ENCODE measurements at places on chromosomes 5 and 9.

- no peak for DNase-seq
Observed at GRCh38 chr9:88663771-88664419, 128.9 kb downstream of the NXNL2 start.

GRCh38 chr5:127854520-127854919 lies 151.3 kb downstream of the CCDC192 start:
- DNase-seq, result no peak

- DNase-seq, result no peak
Observed at GRCh38 chr5:115465431-115465830, 79.1 kb downstream of the FEM1C start.

GRCh38 chr9:93003552-93004407 lies 54.7 kb upstream of the SUSD3 start:
- DNase-seq, result no peak

DNA sequence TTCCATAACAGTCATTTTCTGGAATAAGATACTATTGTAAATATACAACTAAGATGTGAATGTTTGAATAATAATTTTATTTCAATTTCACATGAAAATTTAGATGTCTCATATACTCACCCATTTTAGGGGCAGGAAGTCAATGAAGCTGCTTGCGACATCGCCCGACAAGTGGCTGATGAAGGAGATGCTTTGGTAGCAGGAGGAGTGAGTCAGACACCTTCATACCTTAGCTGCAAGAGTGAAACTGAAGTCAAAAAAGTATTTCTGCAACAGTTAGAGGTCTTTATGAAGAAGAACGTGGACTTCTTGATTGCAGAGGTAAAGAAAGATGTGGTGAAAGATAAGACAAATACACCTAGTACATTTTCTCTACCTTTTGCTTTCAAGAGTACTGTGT lies 8.6 kb downstream of the BHMT start:
- DNase-seq, result no peak

- DNase-seq, result no peak
Observed at GRCh38 chr9:123419091-123419490, 63.1 kb downstream of the CRB2 start.

- DNase-seq, result no peak
Observed at GRCh38 chr5:1376981-1377380, 32.1 kb upstream of the CLPTM1L start.

- no peak for DNase-seq
Observed at GRCh38 chr5:125181159-125181558, 434.7 kb upstream of the ZNF608 start.

- no peak for DNase-seq
Observed at GRCh38 chr5:143739746-143740145, 72.2 kb upstream of the HMHB1 start.

DNA sequence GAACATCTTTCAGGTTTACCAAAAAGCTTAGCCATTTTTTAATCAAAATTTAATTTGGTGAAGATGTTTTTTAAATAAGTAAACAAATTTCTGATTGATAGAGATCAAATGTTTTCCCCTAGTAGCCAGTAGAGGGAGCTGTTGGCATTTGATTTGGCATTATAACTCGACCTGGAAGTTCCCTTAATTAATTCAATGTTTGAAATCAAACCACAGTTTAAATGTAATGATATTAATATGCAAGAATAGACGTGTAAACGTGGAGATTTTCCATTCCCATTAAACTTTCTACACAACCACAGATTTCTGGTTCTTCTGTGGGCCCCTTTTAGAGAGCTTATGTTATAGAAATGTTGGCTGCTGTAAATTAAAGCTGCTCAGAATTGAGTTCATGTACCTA lies 148.1 kb upstream of the MPDZ start:
- DNase-seq, result no peak

DNA sequence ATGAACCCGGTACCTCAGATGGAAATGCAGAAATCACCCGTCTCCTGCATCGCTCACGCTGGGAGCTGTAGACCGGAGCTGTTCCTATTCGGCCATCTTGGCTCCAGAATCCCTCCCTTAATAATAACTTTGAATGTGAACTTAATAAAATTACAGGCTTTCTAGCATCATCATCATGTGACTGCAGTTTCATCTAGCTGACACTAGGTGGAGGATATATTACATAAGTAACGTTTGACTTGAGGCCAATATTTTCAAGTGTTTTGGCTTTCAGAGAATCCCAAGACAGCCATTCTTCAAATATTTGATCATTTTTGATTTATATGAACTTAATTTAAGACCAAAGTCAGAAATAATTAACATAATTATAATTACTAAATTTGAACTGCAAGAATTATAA lies 474.9 kb upstream of the CDH10 start:
- no peak for DNase-seq

DNA sequence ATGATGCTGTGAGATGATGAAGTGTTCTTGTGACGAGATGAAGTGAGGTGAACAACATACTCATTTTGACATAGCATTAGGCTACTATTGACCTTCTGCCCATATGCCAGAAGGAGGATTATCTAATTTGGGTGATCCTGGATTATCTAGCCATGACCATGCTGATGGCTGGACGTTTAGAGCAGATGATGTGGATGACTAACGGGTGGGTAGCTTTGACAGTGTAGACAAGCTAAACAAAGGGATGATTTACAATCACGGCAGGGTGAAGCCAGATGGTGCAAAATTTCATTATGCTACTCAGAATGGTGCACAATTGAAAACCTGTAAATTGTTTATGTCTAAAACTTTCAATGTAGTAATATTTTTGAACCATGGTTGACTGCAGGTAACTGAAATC lies 2403.4 kb upstream of the ACO1 start:
- no peak for DNase-seq

DNA sequence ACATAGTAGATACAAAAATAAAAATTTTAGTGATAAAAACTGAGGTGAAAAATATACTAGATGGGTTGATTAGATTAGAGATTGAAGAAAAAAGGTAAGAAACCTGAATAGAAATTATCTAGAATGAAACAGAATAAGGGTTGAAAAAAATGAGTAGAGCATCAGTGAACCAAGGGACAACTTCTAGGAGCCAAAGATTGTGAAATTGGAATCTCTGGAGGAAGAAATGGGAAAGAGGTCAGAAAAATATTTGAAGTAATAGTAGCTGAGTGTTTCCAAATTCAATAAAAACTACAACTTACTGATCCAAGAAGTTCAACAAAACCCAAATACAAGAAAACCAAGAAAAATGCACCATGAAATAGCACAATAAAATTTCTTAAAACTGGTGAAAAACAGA lies 116.6 kb upstream of the STARD4 start:
- DNase-seq, result no peak

GRCh38 chr5:4101189-4101588 lies 505.6 kb downstream of the IRX1 start:
- no peak for DNase-seq

GRCh38 chr9:78001946-78002731 lies 29.5 kb downstream of the GNAQ start:
- no peak for DNase-seq

- DNase-seq, result no peak
Observed at GRCh38 chr5:166436872-166437271, 1854.6 kb upstream of the WWC1 start.

GRCh38 chr9:32265037-32265436 lies 119.4 kb upstream of the ACO1 start:
- DNase-seq, result no peak

DNA sequence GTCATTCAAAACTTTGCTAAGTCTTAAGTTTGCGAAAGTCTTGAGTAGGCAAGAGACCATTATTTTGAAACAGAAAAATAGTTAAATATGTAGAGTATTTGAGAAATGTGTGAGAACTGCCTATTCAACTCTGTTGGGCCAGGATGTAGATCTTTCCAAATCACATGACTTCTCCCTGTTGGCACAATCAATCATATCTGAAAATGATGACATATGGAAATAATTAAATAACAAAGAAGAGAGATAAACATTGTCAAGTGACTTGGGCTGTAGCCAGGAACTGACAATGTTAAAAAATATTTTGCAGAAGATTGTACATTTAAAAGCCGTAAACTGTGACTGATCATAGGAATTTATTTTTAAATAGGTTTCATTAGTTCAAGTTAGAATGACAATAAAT lies 104.6 kb upstream of the IL6ST start:
- DNase-seq, result no peak

DNA sequence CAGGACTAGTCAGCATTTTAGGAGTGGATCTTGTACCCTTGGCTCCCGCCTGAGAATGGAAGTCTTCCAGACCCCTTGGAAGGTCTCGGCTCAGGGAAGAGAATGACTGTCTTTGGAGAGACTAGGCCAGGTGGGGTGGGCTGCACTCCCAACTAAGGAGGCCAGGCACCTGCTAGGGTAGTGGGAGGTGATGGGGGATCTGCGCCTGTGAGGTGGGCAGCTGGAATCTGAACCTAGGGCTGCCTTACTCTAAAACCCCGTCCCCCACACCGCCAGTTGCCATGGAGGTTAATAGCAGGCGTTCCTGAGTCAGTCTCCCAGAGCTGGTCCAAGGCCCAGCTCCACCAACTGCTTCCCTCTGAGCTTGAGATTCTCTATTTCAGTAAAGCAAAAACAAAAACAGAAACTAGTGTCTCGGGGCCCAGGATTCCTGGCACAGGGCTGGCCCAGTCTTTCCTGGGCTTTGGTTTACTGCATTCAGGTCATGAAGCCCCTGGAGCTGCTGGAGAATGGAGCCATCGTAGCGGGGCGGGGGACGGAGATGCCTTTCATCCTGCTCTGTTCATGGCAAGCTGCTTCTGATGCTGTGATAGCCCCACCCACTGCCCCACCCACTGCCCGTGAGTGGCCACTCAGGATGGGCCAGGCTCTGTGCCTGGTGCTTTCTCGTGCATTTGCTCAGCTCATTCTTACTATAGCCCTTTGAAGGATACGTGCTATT lies 57.5 kb downstream of the DAB2IP start:
- no peak for DNase-seq

DNA sequence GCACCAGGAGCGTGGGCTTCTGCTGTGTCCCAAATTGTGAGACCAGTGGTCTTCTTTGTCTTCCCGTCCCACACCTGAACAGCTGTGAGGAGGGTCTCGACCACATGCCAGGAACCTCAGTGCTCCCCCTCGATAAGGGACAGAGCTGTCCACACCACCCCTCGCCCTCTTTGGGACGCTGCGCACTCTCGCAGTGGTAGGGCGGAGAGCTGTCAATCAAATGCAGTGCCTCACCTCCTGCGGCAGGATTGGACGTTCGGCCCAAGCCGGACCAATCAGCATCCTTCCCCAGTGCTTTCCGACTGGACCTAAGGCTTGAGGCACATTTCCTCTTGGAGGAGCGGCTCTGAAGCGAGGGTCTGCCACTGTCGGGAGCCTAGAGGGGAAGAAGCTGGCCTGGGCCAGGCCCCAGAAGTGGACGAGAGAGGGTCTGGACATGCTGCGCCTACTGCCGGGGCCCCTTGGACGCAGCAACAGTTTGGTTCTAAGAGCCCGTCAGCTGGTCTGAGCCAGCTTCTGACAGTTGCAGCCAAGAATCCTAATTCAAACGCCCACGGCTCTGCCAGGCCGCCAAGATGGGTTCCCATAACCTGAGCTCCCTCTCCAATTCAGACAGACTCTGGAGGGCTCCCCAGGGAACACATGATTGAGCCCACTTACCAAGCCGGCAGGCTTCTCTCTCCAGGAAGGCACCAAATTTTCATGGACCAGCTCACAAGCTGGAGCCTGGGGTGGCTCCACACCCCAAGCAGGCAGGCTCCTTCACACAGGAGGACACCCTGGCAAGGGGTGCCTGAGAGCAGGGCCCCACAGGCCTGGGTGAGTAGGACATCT lies 28.1 kb upstream of the ADAMTS2 start:
- peak; percentile 46 for DNase-seq

DNA sequence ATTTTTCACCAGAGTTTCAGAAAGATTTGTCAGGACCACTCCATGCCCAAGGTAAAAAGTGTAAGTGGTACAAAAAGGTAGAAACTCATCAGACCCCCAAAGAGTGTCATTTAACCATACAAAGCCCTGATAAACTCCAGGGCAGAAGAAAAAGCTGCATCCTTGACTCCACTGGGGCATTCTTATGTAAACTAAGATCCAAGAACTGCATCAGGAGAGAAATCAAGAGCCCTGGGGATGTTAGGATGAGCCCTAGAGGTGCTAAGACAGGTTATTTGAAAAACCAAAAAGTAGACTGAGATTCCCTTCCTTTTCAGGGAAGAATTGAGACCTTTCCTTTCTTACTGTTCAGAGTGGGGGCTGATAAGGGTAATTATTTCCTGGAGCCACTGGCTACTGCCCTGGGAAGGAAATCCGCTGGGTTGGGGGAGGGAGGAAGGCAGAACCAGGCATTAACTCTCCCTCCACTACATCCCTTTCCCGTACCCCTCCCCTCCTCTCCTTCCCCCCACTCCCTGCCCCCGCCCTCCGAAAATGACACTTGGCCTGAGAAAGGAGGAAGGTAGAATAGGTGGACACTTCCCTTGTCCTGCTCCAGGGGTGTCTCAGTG lies 54.7 kb downstream of the FXN start:
- DNase-seq, result no peak

DNA sequence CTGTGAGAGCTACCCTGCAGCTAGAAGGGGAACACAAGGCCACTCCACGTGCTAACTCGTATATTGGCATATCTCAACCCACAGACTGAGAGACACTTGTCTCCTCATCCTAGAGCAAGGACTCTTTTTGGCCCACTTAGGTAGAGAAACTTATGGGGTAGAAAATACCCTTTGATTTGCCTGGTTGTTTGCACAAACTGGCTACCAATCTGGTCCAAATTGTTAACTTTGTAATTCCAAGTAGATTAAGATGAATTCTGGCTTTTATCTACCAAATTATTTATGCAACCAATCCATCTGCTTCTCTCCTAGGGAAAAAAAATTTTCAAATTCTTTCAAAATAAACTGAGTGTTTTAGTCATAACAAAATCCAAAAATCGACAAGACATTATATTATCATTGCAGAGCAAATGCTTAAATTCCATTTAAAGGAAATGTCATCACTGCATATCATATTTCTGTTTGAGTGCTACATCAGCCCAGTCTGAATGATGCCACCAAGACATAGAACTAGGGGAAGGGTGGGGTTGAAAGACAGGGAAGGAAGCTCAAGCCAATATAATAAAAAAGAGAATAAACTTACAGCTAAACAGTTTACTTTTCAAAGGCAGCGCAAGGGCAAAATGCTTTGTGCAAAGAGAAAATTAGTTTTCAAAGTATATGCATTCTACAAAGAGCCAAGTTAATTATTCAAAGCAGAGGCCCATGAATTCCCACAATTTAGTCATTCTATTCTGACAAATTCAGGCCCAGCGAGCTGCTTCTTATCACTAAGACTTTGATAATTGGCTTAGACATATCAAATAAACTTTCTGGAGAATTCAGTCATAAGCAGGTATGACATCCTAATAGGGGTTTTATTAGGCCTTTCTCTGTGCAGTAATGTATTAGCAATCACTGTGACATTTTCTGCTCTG lies 198.0 kb downstream of the CAAP1 start:
- DNase-seq, result no peak

GRCh38 chr5:154369682-154370081 lies 76.1 kb upstream of the SAP30L start:
- no peak for DNase-seq

GRCh38 chr5:6328173-6328572 lies 50.2 kb downstream of the MED10 start:
- DNase-seq, result peak; percentile 24

- no peak for DNase-seq
Observed at GRCh38 chr5:107878661-107879060, 207.9 kb upstream of the EFNA5 start.

All from coronary artery (tissue), 2 donors.